CD8-positive, alpha-beta memory T cell (primary cell): ENCODE measurements at places on chromosomes 1 and 21. TPM values are rescaled to one million over a fixed set of nuclear protein-coding genes. Genes with fewer than 3 reads are reported as not detected.

The NBPF4 gene
- 0.15 TPM for total RNA-seq

DNA sequence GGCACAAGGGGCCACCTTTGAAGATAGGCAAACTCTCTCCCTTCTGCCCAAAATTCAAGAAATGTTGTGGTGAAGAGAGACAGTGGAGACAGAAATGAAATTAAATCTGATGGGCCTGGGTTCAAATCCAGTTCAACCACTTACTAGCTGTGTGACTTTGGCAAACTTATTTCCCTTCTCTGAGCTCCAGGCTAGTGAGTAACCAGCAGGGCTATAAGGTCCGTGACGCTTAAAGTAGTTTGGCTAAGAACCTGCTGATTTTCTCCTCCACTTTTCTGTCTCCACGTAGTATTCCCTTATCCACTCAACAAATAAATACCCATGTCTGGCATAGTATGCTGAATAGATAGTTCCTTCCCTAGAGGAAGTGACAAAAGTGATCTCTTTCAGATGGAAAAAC lies 1.9 kb downstream of the SLC2A1 start:
- DNase-seq = no peak

- DNase-seq = no peak
Measured at GRCh38 chr1:39901464-39901713, 328 bp downstream of the MYCL start.

DNA sequence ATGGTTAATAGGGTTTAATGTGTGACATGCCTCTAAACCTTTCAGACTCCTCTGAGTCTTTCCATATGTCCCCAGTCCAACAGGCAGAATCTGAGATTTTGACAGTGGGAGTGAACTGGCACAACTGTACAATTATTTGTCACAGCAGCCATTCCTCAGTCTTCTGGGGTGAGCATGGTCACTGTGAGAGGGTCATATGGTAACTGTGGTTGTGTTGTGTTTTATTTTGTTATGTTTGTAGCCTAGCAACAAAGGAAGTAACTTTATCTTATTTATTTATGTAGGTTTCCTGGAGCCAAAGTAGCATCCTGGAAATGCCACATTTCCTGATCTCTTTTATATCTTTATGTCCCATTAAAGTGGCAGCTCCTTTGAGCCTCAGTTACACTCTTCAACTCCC lies 1067.9 kb downstream of the TTLL7 start:
- no peak for DNase-seq

GRCh38 chr1:12383786-12384185 lies 154.0 kb downstream of the VPS13D start:
- no peak for DNase-seq
